ENCODE measurements at places on chromosomes 1 and 21. TPM values are rescaled to one million over a fixed set of nuclear protein-coding genes. Genes with fewer than 3 reads are reported as not detected.

Gene FAM131C
- not detected for total RNA-seq

GRCh38 chr1:24254783-24255182, 64.4 kb upstream of the GRHL3 start:
- no peak overlapping the region for H3K4me3 ChIP-seq
- no peaks in the 10 kb centered on the region for H3K36me3 ChIP-seq
- DNase-seq: no peak
- H3K27me3 ChIP-seq: no peaks in the 10 kb centered on the region
- H3K27ac ChIP-seq: no peak overlapping the region

DNA sequence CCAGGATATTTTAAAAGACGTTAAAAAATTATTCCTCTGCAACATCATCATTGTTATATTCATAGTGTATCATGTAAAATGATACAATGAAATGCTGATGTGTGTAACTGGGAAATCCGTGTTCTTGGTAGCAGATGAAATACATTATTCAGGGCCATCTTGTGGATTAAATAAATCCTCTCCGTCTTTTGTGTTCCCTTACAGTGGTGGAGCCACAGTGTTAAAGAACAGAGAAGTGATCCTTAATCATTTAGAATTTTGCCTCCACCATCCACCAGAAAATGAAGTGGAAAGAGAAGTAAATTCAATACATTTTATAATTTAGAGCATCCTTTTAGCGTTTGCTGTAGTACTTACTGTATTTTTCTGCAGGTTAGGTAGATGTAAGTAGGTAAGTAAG, 1.3 kb downstream of the DYRK3 start:
- no peak overlapping the region for H3K27ac ChIP-seq
- peaks cover 20% of the 10 kb centered on the region for H3K4me1 ChIP-seq
- peaks cover 14% of the 10 kb centered on the region for H3K27me3 ChIP-seq
- H3K4me3 ChIP-seq: no peak overlapping the region

GRCh38 chr1:205800427-205800826, 12.6 kb downstream of the SLC41A1 start:
- no peaks in the 10 kb centered on the region for H3K27me3 ChIP-seq
- no peak for DNase-seq
- H3K4me1 ChIP-seq: peaks cover 18% of the 10 kb centered on the region
- no peak overlapping the region for H3K4me3 ChIP-seq

GRCh38 chr1:235100194-235100772, 28.4 kb downstream of the TOMM20 start:
- H3K27me3 ChIP-seq: no peaks in the 10 kb centered on the region
- no peaks in the 10 kb centered on the region for H3K36me3 ChIP-seq
- no peak overlapping the region for H3K27ac ChIP-seq
- no peak for DNase-seq
- H3K4me3 ChIP-seq: no peak overlapping the region
- H3K4me1 ChIP-seq: peaks cover 25% of the 10 kb centered on the region
